ENCODE measurements at places on chromosomes 1 and 21.
A peak's percentile ranks its signal among the peaks of the same experiment; 100 is the strongest.

GRCh38 chr1:220219865-220220698 lies 52.2 kb downstream of the RAB3GAP2 start:
- DNase-seq: no peak

GRCh38 chr1:223784541-223784940 lies 61.2 kb downstream of the TP53BP2 start:
- no peak for DNase-seq

- no peak for DNase-seq
Measured at GRCh38 chr1:35475856-35476674, 81.1 kb downstream of the KIAA0319L start.

GRCh38 chr1:18414321-18414720 lies 66.4 kb upstream of the KLHDC7A start:
- no peak for DNase-seq

DNA sequence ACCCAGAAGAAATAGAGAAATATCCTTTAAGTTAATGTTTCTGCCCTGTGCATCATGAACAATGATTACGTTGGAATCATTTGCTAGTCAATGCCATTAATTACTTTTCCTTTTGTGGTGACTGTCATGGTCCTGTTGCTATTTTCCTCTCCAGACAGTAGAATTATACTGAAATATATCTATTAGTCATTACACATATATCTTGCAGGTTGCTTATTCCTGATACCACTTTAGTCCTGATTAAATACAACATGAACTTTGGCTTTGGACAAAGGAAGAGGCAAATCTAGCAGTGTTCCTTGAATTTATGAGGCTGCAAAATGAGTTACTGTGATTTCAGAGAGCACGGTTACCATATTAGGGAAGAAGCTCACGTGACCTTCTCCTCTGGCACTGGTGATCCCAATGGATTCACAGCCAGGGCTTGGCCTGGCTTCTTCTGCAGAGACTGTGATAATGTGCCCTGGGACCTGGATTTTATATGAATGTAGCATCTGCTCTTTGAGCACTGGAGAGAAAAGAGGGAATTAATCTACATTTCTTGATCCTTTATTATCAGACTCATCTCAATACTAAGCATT lies 12.4 kb upstream of the KRTAP19-8 start:
- DNase-seq: no peak

DNA sequence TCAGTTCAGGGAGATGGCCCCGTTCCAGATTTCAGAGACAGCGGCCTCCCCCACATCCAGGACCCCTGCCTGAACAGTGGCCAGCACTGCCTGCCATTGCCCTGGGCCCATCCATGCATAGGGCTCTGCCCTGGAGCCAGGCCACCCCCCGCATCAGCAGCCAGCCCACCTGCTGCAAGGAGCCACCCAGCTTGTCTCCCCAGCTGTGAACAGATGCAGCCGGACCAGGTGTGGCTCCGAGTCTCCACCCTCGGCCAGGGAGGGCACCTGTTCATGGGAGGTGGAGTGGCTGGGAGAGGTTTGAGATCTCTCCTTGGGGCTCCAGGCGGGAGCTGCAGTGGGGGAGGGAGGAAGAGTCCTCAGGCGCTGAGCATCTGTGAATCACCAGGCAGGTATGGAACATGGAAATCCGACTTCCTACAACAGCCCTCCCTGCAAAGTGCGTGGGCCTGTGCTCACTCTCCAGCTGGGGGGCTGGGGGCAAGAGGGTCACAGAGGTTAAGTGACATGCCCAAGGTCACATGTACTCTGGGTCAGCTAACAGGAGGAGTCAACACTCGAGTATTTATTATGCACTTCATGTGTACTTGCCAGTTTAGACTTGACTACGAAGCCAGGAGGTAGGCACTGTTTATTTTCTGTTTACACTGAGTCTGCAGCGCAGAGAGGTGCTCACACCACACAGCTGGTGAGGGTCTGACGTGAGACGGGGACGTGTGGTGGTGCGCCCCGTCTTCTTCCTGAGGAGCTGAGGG lies 4.8 kb upstream of the HES5 start:
- no peak for DNase-seq

DNA sequence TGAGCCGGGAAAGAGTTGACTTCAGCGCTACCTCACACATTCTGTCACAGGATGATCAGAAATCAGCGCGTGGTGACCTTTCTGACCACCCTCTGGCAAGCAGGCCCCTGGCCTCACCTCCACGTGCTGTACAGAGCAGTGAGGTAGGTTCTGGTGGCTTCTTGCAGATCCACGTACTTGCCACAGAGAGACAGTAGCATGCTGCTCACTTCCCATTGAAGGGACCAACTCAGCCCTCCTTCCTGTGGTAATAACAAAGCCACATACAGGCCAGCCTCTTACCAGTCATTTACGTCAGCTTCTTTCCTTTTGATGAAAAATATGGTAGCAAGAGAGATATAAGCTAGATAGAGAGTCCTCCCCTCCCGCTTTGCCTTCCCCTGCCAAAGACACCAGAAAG lies 200.7 kb downstream of the CHRM3 start:
- DNase-seq: no peak

DNA sequence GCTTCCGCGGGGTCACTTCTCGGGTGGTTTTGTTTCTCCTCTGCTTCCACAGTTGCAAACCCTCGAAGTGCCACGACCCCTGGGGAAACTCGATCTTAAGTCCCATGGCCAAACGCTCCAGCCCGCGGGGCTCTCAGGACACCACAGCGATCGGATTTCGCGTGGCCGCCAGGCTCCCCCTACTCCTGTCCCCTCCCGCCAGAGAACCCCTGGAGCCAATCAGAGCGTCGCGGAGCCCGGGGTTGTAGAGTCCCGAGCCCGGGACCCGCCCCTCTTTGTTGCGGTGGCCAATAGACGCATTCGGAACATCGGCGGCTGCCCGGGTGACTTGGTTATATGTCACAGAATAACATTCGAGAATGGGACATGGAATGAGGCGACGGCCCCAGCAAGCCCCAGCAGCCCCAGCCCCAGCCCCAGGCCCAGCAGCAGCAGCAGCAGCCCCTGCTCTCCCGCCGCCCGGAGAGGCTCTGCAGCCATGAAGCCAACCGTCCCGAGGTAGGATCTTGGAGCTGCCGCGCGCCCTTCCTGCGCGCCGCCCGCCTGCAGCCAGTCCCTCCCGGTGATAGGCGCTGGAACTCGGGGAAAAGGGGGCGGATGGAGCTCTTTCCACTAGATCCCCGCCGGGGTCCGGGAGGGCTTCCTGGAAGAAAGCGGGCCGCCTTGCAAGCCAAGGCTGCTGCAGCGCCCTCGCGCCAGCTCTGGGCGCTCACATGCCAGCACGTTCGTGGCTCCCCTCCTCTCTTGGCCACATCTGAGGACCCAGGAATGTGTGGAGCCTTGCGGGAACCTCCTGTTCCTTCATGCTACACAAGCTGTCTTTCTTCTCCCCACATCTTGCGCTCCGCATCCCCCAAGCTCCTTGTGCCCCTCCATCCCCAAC lies at the start of gene VASH2:
Gene VASH2, plus strand, starts transcription at position 299 of the 883 bp plus-strand sequence. CDS start 1,002 bp downstream, outside the sequence.
- DNase-seq: peak; percentile 65

- no peak for DNase-seq
Measured at GRCh38 chr1:200627575-200628222, 7.1 kb upstream of the KIF14 start.

DNA sequence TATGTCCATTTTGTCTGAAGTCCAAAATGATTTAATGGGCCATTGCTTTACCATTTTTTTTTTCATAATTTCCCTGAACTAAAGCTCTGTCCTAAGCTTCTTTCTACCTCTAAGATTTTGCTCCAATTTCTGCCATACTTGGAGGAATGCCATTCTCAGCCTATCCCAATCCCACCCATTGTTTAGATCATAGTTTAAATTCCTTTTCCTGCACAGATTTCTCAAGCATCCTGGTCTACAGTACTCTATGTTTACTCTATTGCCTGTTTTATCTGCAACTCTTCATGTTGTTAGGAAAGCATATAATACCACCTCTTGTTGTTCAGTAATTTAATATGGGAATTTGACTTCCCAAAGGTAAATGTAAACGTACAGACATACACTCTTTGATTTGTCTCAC lies 30.8 kb downstream of the ADAMTS1 start:
- no peak for DNase-seq

DNA sequence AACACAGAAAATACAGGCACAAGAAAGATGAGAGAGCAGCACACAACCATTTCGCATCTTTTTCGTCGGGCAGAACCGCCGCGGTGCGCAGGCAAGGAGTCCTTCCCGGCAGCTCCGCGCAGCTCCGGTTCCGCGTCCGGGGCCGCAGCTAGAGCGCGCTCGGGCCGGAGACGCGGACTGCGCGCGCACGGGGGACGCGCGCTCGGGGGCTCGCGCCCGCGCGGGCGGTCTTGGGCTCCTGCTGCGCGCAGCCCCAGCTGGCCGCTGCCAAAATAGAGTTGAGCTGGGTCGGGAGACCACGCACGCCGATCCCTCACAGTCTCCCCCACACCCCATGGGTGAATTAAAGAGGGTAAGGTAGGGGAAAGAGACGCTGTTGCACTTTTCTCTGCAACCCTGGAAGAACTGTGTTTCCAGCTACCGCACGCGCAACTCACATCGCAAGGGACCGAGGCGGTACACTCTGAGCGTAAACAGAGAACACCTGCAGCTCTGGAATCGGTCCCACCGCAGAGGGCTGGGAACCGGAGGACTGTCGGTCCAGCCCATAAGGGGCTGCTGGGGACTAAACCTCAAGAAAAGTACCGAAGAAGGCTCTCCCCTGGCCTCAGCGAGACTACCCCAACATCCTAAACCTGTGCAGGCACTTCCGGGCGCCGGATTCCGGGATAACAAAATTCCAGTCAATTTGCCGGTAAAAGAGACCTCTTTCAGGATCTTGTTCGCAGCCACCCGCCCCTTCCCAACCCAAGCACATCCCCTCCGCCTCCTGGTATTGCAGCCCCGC lies 1.7 kb downstream of the NR5A2 start:
- no peak for DNase-seq

Measured in stimulated activated CD4-positive, alpha-beta T cell treated with anti-CD3 and anti-CD28 coated beads, Interleukin-4, amount 100 ng/mL, for 48 hours (primary cell).